ENCODE measurements at places on chromosomes 6 and 20.

DNA sequence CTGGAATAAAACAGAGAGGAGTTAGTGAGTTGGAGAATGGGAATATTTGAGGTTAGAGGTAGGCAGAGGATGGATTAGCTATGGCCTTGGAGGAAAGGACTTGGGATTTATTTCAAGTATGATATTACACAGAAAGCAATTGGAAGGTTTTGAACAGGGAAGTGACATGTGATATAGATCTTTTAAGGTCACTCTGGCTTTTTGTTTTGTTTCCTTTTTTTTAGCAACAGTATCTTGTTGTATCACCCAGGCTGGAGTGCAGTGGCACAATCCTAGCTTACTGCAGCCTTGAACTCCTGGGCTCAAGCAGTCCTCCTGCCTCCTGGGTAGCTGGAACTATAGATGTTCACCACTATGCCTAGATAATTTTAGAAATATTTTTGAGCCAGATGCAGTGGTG lies 190.3 kb downstream of the UTRN start:
- DNase-seq: no peak

- no peak for DNase-seq
These were observed 193.7 kb downstream of the GPX5 start for GRCh38 chr6:28719275-28719940.

DNA sequence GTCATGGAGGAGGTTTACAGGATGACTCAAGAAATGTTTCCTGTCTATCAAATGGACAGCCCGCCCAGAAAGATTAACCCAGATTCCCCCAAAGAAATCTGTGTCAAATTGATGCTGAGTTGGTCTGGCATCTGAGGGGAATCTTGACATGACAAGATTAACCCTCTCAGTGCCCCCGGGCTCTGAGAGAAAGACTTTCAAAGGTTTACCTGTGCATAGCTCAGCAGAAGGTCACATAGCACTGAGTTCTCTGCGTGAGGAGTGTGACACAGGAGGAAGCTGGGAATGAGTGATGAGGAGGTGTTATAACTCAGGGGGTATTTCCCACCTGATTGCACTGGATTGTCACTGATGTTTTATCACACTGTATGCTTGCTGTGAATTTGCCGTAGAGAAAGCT lies 601.2 kb downstream of the DHX35 start:
- no peak for DNase-seq

- DNase-seq: peak; percentile 53
These were observed 110.4 kb upstream of the ARMC2 start for GRCh38 chr6:108737594-108738546.

GRCh38 chr6:66538551-66539135 lies 831.6 kb upstream of the EYS start:
- no peak for DNase-seq

DNA sequence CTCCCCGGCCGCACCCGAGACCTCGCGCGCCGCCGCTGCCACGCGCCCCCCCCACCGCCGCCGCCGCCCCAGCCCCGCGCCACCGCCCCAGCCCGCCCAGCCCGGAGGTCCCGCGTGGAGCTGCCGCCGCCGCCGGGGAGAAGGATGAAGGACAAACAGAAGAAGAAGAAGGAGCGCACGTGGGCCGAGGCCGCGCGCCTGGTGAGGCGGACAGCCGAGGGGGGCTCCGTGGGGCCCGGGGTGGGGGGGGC lies 426 bp downstream of the ASXL1 start:
- DNase-seq: no peak

GRCh38 chr6:89559487-89559886 lies 79.1 kb downstream of the LYRM2 start:
- no peak for DNase-seq

GRCh38 chr6:29653452-29654038 lies 3.3 kb upstream of the MOG start:
- DNase-seq: peak; percentile 29

DNA sequence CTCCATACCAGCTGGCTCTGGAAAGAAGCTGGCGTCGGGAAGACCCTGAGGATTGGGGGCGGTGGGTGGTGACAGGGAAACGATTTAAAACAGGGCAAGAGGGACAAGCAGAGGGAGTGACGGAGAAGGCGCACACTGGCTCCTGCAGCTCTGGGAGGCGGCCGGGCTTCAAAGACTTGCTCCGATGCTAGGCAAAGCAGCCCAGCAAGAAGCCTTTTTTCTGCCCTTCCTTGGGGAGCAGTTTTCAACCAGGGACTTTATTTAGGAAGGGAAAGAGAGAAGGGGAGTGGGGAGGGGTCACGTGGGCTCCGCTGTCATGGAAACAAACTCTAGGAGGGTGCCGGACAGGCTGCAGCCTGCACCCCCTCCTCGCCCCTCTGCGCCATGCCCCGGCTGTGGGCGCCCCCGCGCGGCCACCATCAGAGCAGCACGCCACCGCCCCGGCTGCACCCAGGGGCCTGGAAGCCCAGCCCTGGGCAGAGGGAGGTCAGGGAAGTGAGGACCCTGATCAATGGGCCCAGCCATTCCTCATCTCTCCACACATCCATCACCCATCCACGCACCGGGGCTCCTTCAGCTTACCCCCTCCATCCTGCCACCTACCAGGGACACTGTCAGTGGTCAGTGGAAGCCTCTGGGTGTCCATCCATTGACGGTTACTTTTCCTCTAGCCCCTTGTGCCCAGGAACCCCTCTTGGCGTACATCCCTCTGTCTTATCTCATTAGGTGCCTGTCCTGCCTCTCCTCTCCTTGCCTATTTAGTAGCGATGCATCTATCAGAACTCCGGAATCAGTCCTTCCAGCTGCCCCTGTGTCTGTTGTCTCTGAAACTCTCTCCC lies 66.6 kb upstream of the CCDC167 start:
- peak; percentile 76 for DNase-seq

DNA sequence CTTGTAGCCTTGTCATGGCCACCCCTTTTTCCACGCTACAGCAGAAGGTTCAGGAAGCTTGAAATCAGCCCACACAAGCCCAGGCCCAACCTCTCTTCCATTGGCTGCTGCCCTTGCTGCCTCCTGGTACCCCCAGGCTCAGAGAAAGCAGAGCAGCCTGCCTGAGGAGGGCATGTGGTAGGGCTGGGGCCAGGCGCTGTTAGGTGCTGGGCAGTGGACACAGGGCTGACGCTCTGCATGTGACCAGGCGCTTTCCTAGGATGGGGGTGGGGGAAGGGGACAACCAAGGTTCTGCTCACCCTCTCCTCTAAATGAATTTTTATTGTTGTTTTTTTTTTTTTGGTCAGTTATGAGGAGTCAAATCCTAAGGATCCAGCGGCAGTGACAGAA lies 36.3 kb upstream of the ID1 start:
- no peak for DNase-seq

GRCh38 chr6:138499303-138500018 lies at the start of gene NHSL1:
TSS of gene NHSL1 (minus strand) at chr6:138499494. CDS start at chr6:138499290, 204 bp downstream.
- no peak for DNase-seq

GRCh38 chr20:25136643-25137559 lies 55.0 kb upstream of the VSX1 start:
- no peak for DNase-seq

GRCh38 chr20:1827974-1828785 lies 67.0 kb upstream of the SIRPA start:
- DNase-seq: no peak

- DNase-seq: no peak
These were observed 116.5 kb downstream of the SMLR1 start for GRCh38 chr6:130943738-130944137.

DNA sequence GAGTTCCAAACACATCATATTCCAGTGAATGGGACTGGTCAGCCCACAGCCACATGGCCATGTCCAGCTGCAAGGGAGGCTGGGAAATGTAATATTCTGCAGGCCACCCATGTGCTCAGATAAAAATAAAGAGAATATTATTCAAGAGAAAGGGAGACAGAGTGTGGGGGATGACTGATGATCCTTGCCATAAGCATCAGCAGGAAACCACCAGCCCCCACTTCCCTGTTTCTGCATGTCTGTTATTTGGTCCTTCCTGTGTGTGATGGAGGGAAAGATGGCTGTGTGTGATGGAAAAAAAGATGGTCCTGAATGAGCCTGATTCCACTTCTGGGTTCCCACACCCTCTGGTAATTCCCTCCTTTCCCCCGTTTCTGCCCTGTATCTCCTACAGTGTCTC lies 13.1 kb upstream of the RSPO4 start:
- no peak for DNase-seq

- no peak for DNase-seq
These were observed 87.8 kb downstream of the PLCB4 start for GRCh38 chr20:9156529-9157280.

DNA sequence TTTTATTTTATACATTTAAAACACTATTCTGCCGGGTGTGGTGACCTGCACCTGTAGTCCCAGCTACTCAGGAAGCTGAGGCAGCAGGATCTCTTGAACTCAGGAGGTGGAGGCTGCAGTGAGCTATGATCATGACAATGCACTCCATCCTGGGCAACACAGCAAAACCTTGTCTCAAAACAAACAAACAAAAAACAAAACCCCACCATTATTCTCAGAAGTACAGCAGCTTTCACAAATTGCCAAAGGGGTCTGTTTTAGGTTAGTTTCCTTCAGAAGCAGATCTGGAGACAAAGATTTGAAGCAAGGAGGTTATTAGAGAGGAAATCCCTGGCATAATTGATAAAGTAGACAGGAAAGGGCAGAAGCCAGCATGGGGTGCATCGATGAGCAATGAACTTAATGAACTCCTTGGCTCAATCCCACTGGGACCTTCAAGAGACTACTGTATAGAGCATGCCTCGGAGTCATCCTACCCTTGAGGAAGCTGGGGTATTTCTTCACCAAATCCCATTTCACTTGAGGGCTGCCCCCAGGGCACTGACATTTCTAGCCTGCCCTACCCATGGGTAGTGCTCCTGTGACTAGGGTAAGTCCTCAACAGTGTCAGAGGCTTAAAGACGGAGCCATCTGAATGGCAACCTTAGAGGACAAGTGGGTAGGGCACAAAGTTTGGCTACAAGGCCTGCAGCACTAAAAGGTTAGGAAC lies 43.2 kb upstream of the DDR1 start:
- DNase-seq: no peak

DNA sequence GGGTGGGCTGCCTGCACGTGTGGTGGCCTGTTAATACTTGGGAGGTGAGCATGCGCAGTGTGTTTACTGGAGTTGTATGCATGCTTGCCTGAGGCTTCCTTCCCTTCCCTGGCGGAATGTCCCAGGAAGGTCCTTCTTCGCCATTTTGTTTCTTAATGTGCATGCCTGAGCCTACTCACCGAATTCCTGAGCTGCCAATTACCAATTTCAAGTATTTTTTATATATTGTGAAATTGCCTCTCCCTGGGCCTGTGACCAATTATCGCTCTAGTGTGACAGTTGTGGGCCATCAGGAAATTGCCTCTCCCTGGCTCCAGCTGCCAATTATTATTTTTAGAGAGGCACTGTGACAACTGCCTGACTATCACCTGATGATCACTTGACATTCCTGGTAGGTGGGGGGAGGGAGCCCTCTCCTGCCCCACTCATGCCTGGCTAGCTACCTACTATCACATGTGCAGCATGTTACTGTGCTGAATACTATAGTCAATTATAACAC lies 70.0 kb downstream of the FAM50B start:
- no peak for DNase-seq
